ENCODE measurements at places on chromosomes 2 and 18. TPM values are rescaled to one million over a fixed set of nuclear protein-coding genes. Genes with fewer than 3 reads are reported as not detected.

The DTYMK gene
- polyA plus RNA-seq, result 61.0 TPM

The RGPD4 gene
- polyA plus RNA-seq, result not detected

The TGFBRAP1 gene
- polyA plus RNA-seq, result 11.7 TPM

The CCDC195 gene
- not detected for polyA plus RNA-seq

The CRACDL gene
- polyA plus RNA-seq, result 40.7 TPM

The PPM1G gene
- 160 TPM for polyA plus RNA-seq

The PLEK gene
- polyA plus RNA-seq, result 2.0 TPM

The TMEM247 gene
- polyA plus RNA-seq, result not detected

The DHRS9 gene
- polyA plus RNA-seq, result 0.44 TPM

The TMEFF2 gene
- polyA plus RNA-seq, result 7.2 TPM

Data from brain (organoid and tissue), 16 donors.